ENCODE measurements at places on chromosomes 16 and 17.

GRCh38 chr17:10394201-10394887 is 21.5 kb upstream of the MYH13 start:
- no peak for DNase-seq

DNA sequence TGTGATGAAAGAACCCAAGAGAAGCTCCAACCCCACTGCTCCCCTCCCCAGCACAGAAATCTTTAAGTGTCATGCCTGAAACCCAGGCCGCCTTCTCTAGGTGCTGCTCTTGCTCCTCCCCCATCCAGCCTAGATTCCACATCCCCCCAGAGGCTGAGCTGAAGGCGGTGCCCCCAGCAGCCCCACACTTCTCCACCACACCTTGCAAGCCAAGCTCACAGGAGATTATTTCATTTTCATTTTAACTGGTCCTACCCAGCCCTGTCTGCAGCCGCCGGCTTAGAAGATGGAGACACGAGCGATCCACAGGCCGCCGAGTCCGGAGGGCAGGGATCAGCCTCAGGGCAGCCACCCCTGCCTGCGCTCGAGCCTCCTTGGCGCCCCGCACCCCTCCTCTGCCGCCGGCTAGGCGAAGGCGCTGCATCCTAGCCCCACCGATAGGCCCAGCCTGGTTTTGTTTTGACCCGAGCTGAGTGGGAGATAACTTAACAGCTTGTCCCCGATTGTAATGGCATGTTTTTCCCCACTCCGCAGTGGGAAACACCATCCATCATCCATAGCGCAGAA is 125.3 kb downstream of the RBFOX3 start:
- no peak for DNase-seq

DNA sequence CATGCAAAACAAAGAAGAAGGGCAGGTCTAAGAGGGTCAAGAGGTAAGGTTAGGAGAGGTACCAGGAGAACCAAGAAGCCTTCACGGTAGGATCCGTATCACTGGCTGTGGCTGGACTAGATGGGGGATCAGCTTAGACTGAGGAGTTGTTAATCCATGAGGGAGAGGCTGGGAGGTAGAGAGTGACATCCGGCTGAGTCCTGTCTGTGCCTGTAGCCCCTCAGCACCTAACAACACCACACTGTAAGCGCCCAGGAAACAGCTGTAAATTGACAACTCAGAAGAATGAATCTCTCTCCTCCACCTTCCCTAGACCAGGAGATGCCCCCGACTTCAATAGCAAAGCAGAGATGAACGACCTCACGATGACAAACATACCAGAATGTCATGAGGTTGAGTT is 199.4 kb upstream of the RPL38 start:
- DNase-seq, result no peak

DNA sequence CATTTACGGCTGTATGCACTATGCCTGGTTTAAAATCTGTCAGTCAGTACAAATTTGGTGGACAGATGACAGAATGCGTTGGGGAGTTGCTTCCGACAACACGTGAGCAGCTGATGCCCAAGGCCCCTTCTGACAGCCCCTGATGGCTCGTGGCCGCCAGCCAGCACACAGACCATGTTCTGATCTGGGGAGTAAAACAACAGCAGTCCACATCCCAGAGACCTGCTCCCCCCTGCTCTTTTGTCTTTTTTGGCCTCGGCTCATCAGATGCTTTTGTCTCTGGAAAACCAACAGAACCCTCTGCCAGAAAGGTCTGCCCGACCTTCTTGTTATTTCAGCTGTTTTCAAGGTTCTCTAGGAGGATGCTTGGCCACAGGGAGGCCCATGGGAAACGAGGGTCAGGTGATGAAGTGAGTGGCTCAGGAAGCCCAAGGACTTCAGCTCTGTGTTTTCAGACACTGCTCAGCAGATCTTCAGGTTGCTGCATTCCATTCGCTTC is 10.8 kb downstream of the ARSG start:
- no peak for DNase-seq

- no peak for DNase-seq
These were observed 100.2 kb downstream of the CYLD start for GRCh38 chr16:50842013-50842505.

DNA sequence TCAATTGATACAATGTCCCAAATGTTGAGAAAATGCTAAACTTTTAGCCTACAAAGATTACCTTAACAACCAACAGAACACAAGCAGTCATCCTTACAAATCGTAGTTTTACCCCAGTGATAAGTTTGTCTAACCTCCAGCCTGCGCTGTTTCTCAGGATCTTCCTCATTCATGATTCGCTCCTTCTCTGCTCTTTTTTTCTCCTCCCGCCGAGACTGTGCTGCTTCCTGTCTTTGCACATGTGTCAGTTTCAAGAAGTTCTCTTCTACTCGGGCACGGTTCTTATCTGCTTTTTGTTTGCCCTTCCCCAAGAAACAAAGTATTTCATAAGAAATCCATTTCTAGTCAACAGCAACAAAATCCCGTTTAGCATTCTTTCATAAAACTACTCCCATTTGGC is 10.2 kb upstream of the STRADA start:
- DNase-seq, result no peak

GRCh38 chr16:3119701-3120408 is 7.5 kb downstream of the ZNF205 start:
- no peak for DNase-seq

DNA sequence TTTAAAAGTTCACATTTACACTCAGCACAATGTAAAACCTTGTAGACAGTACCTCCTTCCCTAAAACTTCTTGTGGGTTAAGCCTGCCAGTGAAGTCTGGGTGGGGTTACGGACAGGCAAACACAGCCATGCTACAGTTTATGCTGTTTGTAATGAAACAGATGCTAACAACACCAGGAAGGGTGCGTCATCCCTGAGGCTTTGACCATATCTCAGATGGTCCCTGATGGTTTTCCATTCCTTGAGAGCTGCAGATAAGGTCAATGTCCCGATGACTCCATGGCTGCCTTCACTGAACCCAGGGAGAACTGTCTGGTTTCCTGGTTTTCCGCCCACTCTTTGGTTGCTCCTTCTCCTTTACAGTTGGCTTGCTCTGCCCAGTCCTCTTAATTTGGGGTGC is 29.1 kb downstream of the GAS7 start:
- no peak for DNase-seq

Measured in GM04503 (cell line).